ENCODE measurements at places on chromosomes 11 and 22. TPM values are rescaled to one million over a fixed set of nuclear protein-coding genes. Genes with fewer than 3 reads are reported as not detected.

The OVOL1 gene
- not detected for total RNA-seq

The TRIM6 gene
- 0.62 TPM for total RNA-seq

The LRRC56 gene
- total RNA-seq = 1.1 TPM

The COPB1 gene
- total RNA-seq = 154 TPM

The OR6T1 gene
- total RNA-seq = not detected

The LGR4 gene
- 19.0 TPM for total RNA-seq

The GALR3 gene
- total RNA-seq = not detected

The MOGAT2 gene
- not detected for total RNA-seq

The IL10RA gene
- total RNA-seq = 6.7 TPM

The ESAM gene
- 3.7 TPM for total RNA-seq

The IGLL1 gene
- not detected for total RNA-seq

The SCGB1D2 gene
- not detected for total RNA-seq

The KCNJ1 gene
- total RNA-seq = not detected

The ADM2 gene
- total RNA-seq = not detected

The KRTAP5-8 gene
- total RNA-seq = 0.31 TPM

The RIMBP3C gene
- 1.6 TPM for total RNA-seq

The BACE1 gene
- total RNA-seq = 24.6 TPM
